ENCODE measurements at places on chromosomes 11 and 22.

GRCh38 chr11:119776651-119777050 is 47.7 kb upstream of the NECTIN1 start:
- DNase-seq, result no peak

GRCh38 chr11:86676533-86677154 is 4.2 kb upstream of the ME3 start:
- DNase-seq, result no peak

GRCh38 chr11:134882141-134882540 is 470.1 kb upstream of the B3GAT1 start:
- DNase-seq, result no peak

GRCh38 chr11:92955860-92956259 is 13.6 kb upstream of the MTNR1B start:
- no peak for DNase-seq

- no peak for DNase-seq
Measured at GRCh38 chr22:42978453-42979103, 36.4 kb downstream of the PACSIN2 start.

DNA sequence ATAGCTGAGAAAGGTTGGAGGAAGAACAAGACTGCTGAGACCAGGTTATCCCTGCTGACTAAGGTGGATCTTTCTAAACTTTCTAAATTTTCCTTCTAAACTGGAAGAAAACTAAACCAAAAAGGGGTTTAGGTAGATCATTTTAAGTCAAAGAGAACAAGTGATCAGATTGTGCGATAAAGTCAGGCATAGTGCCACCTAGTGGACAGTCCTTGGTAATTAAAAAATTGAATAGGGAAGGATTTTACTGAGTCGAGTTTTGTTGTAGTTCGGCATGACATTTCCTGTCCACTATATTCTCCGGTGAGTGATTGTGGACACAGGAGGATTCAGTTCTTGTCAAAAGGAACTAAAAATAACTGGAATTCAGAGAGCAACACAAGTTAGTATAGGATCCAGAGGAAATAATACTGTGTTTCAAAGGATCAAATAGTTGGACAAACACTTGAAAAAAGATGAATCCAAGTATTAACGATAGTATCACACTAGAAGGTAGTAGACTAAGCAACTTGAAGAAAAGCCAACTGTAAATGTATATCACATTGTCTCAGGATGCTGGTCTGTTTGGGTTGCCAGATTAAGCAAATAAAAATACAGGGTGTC is 1236.4 kb downstream of the FAM181B start:
- peak; percentile 6 for DNase-seq

DNA sequence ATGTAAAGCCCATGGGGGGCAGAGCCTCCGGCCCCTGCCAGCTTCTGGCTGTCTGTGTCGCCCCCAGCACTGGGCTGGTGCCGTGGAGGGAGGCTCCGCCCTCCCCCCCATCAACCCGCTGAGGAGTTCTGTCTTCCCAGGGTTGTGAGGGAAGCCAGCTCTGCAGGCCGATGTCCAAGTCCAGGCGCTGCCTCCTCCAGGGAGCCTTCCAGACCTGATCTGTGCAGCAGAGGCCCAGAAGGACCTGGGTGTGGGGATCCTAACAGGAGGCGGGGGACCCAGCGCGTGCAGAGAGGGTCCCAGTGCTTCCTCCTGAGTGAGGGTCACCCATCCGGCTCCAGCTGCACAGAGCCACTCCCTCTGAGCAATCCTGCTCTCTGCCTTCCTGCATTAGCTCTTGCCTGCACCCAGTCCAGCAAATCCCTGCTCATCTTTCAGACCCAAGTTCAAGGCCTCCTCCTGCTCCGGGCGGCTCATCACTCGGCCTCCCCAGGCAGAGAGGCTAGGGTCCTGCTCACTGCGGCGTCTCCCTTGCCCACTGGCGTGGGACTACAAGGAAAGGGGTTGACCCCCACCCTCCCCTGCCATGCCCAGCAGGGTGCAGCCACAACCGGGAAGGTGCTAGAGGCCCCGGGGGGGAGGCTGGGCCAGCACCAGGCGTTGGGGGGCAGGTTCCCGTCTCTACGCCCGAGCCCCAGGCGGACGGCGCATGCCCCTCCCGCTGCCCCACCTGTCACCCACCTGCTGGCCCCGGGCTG is 16.4 kb downstream of the PRR33 start:
- DNase-seq, result no peak

- DNase-seq, result peak; percentile 25
Measured at GRCh38 chr11:47259232-47259977, 1.6 kb downstream of the NR1H3 start.

DNA sequence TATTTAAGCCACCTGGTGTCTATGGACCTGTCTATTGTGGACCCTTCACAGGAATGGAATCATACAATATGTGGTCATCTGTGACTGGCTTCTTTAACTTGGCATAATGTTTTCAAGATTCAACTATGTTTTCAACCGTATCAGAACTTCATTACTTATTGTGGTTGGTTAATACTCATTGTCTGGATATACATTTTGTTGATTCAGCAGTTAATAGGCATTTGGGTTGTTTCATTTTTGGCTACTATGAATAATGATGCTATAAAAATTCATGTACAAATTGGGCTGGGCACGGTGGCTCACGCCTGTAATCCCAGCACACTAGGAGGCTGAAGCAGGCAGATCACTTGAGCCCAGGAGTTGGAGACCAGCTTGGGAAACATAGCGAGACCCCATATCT is 2.5 kb upstream of the RAPSN start:
- no peak for DNase-seq

- no peak for DNase-seq
Measured at GRCh38 chr11:16921019-16921418, 93.2 kb downstream of the PLEKHA7 start.

- DNase-seq, result peak; percentile 60
Measured at GRCh38 chr22:40519284-40519947, 117.1 kb downstream of the MRTFA start.

DNA sequence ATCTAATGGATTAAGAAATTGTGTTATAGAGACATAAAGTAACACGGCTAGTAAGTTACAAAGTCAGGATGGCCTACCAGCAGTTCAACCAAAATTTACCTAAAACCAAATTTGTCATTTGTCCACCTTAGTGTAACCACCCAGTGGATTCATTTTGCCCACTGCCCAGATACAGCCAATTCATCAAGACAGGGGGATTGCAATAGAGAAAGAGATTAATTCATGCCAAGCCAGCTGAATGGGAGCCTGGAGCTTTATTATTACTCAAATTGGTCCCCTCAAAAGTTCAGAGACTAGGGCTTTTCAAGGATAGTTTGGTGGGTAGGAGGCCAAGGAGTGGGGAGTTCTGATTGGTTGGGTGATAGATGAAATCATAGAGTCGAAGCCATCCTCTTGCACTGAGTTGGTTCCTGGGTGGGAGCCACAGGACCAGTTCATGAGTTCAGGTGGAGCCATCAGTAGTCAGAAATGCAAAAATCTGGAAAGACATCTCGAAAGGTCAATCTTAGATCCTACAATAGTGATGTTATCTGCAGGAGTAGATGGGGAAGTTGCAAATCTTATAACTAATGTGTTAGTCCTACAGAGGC is 304.2 kb upstream of the CADM1 start:
- DNase-seq, result no peak

DNA sequence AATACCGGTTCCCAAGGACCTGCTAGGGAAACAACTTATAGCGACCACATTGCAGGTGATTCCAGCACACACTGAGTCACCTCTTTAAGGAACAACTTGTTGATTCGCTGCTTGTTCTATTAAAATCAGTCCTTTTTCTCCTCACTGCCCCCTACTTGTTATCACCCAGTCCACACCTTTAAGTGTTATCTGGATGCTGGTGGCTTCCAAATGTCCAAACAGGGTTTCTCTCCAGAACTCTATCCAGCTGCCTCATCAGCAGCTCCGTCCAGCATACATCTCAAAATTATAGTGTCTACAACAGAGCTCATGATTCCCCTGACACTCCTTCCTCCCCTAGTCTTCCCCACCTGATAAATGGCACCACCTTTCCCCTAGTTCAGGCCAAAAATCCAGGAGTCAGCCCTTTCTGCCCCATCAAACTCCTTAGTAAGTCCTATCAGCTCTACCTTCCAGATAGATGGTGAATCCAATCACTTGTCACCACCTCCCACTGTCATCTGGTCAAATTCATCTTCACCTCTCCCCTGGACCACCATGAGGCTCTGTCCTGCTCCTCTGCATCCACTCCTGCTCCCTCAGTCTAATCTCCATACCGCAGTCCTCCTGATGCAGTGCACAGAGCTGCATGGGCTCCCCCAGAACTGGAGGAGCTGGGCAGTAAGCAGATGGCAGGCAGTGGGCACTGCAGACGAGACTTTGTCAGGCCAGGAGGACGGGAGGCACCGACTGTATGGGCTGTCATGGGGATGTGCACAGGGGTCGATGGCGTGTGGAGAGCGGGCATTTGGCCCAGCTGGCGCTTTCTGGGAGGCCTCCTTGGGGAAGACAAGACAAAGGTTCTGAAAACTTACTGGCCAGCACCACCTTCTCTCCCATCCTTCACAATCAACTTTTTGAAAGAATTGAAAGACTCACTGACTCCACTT is 19.3 kb downstream of the IL10RA start:
- DNase-seq, result no peak

GRCh38 chr22:25366876-25367466 is 147.5 kb downstream of the CRYBB2 start:
- DNase-seq, result no peak

DNA sequence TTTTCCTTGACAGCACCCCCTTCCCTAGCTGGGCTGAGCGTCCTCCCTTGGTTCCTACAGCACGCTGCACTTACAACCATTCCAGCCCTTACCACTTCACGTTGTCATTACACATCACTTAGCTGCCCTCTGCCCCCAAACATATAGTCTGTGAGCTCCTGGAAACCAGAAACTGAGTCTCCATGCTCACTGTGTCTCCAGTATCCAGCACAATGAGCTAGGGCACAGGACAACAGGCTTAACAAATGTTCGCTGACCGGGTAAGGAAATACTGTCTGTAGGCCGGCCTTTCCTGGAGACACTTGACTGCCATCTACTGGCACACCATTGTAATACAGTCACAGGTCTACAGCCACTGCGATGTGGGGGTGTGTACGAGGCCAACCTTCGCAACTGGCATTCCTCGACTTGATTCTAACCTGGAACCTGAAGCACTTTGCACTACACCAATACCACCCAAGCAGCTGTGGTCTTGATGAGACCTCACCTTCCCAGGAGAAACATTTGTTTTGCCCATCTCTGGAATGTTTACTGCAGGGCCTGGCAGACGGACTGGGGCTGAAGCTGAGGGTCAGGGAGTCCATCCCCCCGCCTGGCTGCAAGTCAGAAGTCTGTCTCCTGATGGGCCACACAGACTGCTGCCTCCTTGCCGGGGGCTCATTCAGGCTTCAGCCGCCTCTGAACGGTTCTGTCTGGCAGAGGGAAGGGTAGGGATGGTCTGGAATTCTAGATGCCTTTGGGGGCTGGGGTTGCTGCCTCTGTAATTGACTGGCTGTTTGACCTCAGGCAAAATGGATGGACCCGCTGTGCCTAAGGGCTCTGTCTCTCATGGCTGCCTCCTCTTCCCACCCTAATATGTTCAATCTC is 72.0 kb downstream of the SYN3 start:
- peak; percentile 32 for DNase-seq

DNA sequence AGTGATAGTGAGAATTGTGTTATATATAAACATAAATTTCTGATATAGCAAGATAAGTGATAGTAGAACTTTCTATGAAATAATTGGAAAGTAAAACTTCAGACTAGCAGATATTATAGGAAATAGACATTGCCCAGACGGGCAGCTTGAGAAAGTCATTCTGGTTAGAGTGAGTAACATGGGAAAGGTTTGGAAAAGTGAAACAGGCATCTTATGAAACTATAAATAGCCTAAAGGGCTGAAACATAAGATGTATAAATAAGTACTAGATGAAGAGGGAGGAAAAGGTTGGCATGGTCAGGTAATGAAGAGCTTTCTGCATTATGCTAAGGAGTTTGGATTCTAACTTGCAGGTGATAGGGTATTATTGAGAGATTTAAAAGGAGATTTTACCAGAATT is 101.3 kb downstream of the DYNC2H1 start:
- DNase-seq, result no peak

All from CD4-positive, alpha-beta T cell treated with Interleukin-1 beta for 1 hour (primary cell).